Anterior cingulate cortex (tissue), 58 donors: ENCODE measurements at places on chromosomes 1 and 21.

GRCh38 chr1:72435025-72435424 is 152.7 kb upstream of the NEGR1 start:
- DNase-seq, result no peak

GRCh38 chr1:223142795-223143536 is at the start of gene TLR5:
Gene TLR5 (minus strand): TSS chr1:223143248. CDS start chr1:223113031, 30,217 bp downstream.
- peak; percentile 46 for DNase-seq

GRCh38 chr1:15406614-15407559 is 2.8 kb upstream of the EFHD2 start:
- DNase-seq, result no peak

- DNase-seq, result no peak
Observed at GRCh38 chr1:36091698-36092097, 3.0 kb downstream of the ADPRS start.

GRCh38 chr1:207282058-207282457 is 39.4 kb upstream of the CD55 start:
- no peak for DNase-seq

DNA sequence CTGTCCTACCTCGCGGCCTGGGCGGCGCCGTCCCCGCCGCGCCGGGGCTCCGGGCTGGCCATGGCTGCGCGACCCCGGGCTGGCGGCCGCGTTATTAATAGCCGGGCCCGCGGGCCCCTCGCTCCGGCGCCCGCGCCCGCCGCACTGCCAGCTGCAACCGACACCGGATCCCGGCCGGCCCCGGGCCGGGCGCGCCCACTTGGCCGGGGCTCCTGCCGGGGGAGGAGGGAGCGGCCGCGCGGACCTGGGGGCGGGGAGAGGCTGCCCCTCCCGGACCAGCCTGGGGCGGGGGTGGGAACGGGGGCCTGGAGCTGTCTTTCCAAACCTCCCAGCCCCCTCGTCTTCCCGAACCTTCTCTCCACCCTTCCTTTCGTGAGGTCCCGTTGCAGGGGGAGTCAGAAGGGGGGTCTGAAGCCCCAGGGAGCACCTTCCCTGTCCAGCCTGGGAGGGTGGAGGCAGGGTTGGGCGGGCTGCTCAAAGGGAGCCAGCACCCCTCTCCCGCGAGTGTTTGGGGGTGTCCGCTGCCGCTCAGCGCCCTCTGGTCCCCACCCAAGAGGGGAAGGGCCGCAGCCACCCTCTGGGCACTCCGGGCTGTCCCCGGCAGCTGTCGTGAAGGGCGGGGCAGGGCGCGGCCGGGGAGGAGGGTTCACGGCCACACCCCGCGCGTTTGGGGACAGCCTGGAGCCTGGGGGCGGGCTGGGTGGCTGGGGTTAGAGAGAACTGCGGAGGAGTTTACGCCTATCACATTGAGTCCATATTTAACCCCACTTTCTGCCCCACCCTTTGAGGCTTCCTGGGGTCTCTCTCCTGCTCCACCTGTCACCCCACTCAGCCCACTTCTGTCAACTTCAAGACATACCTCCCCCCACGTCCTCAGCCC is at the start of gene SYNC:
Gene SYNC, minus strand, starts transcription at position 172 of the 880 bp plus-strand sequence. Its CDS starts 110 bp downstream, at position 62.
- DNase-seq, result peak; percentile 18

DNA sequence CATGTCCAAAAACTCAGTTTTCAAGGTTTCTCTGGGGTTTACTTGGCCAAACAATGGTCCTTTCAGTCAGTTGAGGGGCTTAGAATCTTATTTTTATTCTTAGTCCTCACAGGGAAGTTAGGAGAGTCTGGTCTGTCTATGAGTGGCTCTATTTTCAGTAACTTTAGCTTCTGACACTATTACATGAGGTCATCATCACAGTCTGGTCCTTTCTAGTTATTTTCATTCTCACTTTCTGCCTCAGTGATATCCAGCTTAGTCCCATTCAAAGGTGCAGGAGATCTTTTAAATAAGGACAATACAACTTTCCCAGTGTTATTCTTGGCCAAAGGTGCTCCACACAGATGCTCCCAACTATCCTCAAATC is 30.0 kb upstream of the FGGY start:
- DNase-seq, result no peak

- DNase-seq, result no peak
Observed at GRCh38 chr1:93908394-93909145, 660 bp downstream of the GCLM start.

DNA sequence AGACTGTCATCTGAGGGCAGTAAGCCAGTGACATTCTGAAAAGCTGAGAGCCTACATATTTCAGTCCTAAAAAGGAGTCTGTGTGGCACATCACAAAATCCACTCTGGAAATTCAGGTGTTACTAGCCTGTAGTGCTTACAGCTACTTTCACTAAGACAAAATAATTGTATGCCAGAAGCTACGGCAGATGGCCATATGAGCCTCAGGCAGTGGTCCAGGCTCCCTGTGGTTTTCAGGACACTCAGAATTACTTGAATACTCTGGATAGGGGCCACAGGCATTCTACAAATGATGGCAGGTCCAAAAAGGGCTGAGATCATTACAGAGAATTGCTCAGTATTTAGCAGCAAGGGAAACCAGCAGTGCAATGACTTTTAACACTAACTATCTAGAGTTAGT is 527.1 kb downstream of the MRPL39 start:
- DNase-seq, result no peak

DNA sequence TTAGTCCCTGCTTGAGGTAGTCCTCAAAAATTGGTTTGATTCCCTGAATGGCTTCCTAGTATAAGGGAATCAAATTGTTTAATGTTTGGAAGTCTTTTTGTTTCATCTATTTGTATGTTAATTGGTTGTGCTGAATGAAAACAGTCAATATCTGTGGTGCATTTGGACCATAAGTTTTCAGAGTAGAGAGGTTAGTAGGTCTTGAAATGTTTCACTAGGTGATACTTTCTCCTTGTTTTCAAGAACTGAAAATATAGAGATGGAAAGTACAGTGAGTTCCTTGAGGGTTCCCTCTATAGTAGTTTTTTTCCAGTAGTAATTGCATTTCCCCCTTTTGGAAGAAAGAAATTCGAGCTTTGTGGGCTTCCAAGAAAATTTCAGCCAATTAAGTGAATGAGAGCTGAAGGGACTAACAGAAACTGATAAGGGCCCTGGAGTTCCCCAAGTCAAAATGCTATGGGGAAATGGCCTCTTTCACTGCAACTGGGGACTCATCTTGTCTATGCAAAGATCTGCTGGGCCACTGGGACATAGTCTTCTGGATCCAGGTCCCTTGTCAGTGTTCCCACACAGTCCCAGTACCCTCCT is 18.6 kb upstream of the CEP350 start:
- no peak for DNase-seq

GRCh38 chr1:184329962-184330868 is 56.6 kb upstream of the C1orf21 start:
- DNase-seq, result no peak

GRCh38 chr21:37771181-37771580 is 145.1 kb downstream of the KCNJ6 start:
- no peak for DNase-seq
